ENCODE measurements at places on chromosomes 1 and 21.

DNA sequence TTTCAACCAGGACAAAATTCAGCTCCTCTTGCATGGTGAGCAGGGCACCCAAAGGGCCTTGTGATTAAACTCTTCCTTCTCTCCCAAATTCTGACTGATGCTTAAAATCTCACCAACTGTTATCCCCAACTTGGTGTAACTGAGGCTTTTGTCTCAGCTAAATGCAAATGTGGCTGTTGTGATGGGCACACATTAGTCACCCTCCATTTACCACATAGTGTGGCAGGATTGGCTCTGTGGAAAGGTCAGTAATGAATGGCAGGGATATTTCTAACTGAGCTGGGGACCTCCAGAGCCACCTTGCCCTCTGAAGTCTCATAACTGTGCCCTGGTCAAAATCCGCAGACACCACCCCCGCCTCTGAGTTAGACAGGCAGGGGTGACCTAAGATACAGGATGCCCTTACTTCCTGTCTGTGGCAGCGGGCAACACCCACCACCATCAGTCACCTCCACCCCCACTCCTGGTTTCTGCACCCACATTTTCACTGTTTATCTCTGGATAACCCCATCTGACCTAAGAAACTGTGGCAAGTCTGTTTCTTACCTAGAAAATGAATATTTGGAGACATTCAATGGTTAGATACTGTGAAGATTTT lies 25.4 kb upstream of the RGS16 start:
- DNase-seq = peak; percentile 73

DNA sequence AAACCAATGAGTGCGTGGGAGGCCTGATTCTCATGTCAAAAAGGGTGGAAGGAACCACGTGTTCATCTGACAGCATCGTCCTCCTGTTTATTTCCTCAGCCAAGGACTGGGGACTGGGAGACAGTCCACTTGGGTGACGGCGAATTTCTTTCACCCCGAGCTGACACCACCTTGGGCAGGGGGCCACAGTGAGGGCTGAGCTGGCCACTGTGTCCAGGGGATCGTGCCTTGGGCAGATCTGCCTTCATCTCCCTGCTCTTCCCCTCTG lies 122.1 kb downstream of the SIM2 start:
- DNase-seq = no peak

DNA sequence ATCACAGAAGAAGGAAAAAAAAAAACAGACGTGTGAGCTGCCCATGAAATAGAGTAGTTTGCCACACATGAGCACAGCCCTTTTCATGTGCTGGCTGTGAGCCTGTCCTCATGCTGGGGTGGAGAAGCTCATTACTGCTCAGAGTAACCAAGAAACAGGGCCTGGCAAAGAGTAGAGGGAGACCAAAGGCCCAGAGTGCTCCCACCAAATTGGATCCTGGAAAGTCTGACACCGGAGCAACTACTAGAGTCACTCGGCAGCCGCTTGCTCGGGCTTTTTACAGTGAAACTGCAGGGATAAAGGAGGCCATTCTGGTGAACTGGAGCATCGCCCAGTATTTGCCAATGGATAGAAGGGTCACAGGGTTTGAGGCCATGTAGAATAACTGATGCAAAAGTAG lies 64.4 kb upstream of the BARHL2 start:
- DNase-seq = no peak

- DNase-seq = no peak
Measured at GRCh38 chr1:236393681-236394481, at the start of gene EDARADD. TSS of gene EDARADD (plus strand) at chr1:236394286. CDS start at chr1:236394445, 159 bp downstream.

- DNase-seq = no peak
Measured at GRCh38 chr1:114503916-114504422, 7.0 kb downstream of the TRIM33 start.

DNA sequence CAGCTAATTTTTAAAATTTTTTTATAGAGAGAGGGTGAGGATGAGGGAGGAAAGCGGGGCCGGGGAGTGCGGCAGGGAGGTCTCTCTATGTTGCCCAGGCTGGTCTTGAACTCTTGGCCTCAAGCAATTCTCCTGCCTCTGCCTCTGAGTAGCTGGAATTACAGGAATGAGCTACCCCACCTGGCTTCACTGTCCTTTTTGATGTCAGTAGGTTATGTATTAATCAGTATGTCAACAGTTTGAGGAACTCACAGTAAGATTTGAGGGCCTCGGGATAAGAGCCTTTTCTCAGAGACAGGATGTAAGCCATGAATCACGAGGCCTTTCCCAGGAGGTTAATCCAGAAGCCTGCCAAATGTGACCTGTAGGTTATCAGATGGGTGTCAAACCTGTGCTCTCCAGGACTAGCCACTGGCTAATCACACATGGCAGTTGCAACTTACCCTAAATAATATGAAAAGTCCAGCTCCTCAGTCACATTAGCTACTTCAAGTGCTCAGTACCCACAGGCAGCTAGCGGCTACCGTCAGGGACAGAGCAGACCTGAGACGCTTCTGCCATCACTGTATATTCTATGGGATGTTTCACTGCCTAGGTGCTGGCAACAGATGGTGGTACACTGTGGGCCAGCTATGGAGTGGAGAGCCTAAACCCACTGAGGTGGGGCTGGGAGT lies 33.1 kb downstream of the TRIM67 start:
- DNase-seq = no peak

DNA sequence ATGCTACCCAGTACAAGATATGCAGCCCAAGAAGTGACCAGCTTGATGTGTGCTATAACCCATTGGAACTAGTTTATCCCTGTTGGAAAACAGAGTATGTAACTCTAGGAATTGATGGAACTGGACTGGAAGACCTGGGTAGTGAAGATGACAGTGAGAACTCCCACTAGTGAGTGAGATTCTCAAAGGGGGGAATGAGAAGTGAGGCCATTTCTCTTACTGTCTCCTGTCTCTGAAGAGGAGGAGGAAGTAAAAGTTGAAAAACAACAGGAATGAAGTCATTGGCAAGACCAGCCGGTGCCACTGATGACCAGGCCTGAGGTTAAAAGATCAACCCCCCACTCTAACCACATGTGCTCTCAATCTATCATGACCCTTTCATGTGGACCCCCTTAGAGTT lies 20.9 kb downstream of the PLA2G2F start:
- DNase-seq = no peak

DNA sequence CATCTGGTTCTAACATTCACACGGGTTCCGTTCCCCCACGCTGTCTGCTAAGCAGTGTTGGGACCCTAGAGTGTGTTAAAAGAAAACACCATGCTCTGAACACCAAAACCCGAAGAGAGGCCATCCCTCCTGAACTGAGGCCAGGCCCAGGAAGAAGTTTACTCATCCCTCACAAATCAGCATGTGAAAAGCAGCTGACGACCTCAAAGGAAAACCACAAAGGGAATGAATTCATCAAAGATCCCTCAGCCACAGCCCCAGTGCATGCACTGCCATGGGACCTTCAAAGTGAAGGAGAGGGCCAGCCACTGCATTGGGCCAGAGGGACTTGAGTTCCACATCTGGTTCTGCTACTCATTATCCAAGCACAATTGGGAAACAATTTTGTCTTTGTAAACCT lies 7.0 kb upstream of the PSEN2 start:
- no peak for DNase-seq

All from stimulated activated CD8-positive, alpha-beta memory T cell treated with anti-CD3 and anti-CD28 coated beads, Interleukin-15, amount 100 ng/mL, for 48 hours (primary cell).